Esophagus mucosa (tissue), 1 donor: ENCODE measurements at places on chromosomes 7 and 10. TPM values are rescaled to one million over a fixed set of nuclear protein-coding genes. Genes with fewer than 3 reads are reported as not detected.

Gene VWA2
- total RNA-seq, result 3.5 TPM

GRCh38 chr7:29486191-29486700, 77.4 kb upstream of the PRR15 start:
- ATAC-seq, result no peak

DNA sequence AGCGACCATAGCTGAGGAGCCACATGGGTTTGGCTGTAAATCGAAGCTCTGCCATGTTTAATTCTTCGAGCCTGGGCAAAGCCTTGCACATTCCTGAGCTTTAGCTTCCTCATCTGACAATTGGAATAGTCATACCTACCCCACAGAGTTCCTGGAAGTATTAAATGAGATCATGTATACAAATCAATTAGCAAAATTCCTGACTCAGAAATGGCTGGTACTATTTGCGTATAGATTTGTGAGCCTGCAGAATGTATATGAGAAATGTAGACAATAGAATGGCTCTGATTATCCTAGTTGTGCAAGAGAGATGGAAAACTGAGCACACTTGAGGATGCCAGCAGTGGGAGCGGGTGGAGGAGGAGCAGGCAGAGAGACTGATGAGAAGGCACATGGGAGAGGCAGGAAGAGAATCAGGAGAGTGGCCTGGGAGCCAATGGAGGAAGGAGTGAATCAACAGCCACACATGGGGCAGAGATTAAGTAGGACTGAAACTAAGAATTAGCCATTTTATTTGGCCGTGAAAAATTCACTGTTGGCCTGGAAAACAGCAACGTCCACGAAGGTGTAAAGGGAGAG, 128.0 kb upstream of the C1GALT1 start:
- ATAC-seq, result peak; percentile 85

- ATAC-seq, result no peak
These were observed 45.9 kb downstream of the SGMS1 start for GRCh38 chr10:50577681-50578350.

DNA sequence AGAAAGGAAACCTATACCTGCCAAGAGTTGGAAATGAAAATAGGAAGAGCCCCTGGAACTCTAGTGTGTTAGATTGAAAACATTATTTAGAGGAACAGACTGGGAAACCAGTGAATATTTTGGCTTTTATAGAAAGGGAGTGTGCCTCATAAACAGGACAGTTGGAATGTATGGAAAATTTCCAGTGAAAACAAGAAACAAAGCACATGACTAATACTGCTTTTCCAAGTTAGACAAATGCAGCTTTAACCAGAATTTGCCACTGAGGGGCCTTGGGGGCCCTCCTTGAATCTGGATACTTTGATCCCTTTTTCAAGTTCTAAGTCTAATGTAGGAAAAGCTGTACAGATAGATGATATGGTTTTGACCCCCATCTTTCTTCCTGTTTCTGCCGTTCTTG, 21.2 kb downstream of the ITGB8 start:
- no peak for ATAC-seq

GRCh38 chr10:52897162-52897561, 124.6 kb upstream of the MBL2 start:
- ATAC-seq, result peak; percentile 36

Gene TMEM139
- 0.44 TPM for total RNA-seq

Gene CYP2E1
- total RNA-seq, result 10.6 TPM

DNA sequence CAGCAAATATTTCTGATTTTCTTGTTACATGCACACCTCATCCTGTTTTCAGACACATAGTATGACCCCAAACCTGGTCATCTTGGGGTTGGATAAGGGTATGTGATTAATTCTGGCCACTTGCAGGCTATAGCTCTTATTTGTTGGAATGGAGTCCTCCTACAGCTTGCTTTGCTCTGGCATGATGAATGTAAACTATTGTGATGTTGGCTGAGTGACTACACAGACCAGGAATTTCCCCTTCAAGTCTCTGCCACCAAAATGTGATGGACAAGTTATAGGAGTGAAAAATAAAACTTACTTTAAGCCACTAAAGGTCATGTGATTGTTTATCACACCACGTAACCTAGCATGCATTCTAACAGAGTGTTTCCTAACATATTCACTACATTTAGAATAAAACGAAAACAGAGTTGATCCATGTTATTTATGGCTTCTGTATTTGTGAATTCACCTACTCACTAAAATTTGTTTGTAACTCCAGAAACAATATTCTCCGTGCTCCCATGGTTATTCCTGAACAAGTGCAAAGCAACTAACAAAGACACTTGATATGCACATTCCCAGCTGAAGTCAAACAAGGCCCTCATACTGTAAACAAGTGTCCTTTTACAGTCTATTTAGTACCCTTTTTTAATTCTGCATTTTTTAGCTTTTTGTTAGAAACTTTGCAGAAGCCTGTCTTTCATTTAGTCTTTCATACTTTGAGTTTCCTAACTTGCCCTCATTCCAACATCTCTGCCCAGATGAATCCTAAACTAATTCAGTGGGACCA, 599.2 kb upstream of the PCDH15 start:
- ATAC-seq, result no peak

DNA sequence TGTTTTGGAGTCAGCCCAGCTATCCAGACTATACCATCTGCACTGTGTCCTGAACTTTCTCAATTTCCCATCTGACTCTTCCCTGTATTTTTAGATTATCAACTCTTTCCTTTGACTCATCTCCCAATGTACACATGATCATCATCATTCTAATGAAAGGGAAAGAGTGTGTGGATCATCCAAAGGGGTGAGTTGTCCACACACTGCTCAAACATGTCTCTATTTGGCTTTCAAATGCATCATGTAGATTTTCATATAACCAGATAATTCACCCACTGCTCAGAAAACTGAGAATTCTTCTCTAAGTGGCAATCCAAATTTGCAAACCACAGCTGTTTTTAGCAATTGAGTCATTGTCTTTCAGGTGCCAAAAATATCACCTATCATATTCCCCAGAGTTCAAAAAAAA, 190.2 kb upstream of the HPS1 start:
- ATAC-seq, result no peak

Gene KCNH2
- total RNA-seq, result 0.20 TPM

Gene CNPY1
- total RNA-seq, result not detected

Gene OPN1SW
- not detected for total RNA-seq

DNA sequence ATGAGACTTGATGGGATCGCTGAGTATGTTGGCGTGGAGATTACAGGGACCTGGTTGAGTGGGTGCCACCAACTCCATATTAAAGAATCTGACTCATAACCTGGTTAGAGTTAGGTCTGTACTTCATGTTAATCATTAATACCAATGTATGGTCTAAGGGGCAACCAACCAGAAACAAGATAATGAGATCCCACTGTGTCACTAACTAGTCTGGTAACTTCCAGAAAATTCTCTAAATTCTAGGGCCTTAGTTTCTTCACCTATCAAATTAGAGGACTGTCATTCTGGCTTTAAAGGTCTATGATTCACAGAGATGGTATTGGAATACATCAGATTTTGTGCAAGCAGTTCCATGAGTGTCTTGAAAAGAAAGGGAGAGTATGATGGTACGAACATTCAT, 102.2 kb downstream of the SNX10 start:
- no peak for ATAC-seq

Gene GRM3
- total RNA-seq, result not detected

DNA sequence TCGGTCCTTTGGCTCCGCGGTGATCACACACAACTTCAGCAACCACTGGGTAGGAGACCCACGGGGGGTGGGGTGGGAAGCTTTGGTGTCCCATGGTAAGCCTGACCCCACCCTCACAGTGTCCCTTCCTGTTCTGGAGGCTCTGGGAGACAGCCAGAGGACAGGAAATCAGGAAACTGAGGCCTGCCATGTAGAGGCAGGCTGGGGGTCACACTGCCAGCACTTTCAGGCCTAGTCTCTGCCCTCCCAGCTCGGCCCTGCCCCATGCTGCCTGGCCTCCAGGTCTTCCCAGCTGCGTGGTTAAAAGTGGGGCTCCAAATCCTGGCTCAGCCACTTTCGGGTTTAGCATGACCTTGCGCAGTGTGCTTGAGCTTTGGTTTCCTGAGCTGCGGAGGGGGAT, 10.9 kb downstream of the AQP1 start:
- no peak for ATAC-seq

Gene CPN1
- not detected for total RNA-seq

Gene MAPK8
- total RNA-seq, result 27.2 TPM

DNA sequence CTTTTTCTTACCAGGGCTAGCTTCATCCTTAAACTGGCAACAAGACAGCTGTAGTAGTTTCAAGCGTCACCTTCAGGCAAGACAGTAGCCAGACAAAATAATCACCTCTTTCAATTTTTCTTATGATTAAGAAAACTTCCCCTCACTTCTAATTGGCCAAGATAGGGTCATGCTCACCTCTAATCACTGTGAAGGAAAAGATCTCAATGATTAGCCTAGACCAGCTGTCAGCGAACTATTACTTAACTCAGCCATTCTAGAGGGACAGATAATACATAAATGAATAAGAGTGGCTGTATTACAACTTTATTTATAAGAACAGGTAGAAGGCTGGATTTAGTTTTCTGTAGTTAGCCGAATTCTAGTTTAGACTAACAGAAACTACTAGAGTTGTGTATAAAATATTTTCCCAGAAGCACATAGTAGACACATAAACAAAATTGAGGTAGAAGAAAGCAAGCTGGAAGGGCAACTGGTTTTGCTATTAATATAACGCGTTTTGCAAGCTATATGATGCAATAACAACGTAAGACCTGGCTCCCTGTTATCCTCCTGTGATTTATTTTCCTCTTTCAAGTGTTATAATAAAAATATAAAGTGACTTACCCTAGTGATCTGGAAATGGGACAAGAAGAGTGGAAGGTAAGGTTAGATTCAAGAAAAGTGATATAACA, 64.3 kb downstream of the ELAPOR2 start:
- ATAC-seq, result no peak

Gene JCAD
- 2.3 TPM for total RNA-seq
